ENCODE measurements at places on chromosomes 16 and 17. TPM values are rescaled to one million over a fixed set of nuclear protein-coding genes. Genes with fewer than 3 reads are reported as not detected.
A peak's percentile ranks its signal among the peaks of the same experiment; 100 is the strongest.

Gene UTS2R
- 7.6 TPM for total RNA-seq

DNA sequence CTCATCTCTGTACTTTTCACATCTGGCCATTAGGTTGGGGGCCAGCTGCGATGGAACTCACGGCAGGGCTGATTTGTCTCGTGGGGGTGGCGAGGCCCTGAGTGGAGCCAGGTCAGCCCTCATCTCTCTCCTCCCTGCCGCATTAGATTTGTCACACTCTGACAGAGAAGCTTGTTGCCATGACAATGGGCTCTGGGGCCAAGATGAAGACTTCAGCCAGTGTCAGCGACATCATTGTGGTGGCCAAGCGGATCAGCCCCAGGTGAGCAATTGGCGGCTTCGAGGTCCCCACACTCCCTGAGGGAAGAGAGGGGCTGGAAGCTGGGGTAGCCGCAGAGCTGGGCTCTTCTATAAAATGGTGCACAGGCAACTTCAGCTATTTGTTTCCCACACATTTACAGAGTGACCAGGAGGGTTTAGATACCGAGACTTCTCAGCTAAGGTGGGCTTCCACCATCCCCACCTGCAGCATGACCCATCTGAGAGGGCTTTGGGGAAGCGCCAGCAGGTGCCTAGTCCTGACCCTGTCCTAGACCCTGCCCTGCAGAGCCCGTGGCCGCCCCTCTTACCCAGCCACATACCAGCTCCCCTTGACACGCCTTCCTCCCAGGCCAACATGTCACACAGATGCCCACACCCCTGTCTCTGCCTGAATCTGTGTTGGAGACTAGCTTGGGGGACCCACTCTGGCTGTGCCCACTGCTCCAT is 8.4 kb downstream of the TMEM98 start:
- no peak for DNase-seq

DNA sequence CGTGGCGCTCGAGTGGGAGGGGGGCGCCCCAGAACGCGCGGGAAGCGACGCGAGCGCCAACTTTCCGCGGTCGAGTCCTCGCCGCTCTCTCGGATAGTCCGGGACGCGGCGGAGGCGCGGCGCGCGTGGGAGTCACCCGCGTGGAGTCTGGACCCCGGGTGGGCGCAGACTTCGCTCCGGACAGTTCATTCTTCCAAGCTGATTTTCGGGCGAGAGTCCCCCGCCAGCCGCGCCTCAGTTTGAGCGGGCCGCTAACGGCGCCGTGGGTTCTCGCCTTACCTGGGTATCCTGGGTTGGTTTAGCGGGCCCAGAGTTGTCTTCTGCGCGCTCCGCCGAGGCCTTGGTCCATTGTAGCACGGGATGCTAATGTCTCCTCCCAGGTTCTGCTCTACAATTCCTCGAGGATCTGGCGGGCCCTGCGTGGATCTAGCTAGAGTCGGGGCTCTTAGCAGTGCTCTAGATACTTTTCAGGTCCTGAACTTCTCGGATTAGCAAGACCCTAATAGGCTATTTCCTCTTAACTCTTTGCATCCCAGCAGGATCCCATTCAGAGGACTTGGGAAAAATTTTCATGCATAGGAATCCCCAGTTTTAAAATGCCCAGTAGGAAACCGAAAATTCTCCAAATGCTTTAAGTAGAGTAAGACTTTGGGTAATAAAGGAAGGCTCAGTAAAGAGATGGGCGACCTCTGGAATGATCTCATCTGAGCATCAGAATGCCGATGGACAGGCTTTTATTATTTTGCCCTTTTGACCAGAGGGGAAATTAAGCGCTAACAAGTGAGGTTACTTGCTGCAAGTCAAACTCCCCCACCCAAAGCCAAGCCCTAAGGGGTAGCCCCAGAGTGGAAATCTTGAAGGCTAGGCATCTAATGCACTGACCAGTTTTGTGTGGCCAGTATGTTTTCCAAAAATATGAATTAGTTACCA is 537 bp upstream of the GJC1 start:
- DNase-seq = peak; percentile 28

- peak; percentile 14 for DNase-seq
Observed at GRCh38 chr17:83064732-83065659, 14.4 kb upstream of the METRNL start.

Gene NOG
- 13.7 TPM for total RNA-seq

Gene G6PC1
- not detected for total RNA-seq

DNA sequence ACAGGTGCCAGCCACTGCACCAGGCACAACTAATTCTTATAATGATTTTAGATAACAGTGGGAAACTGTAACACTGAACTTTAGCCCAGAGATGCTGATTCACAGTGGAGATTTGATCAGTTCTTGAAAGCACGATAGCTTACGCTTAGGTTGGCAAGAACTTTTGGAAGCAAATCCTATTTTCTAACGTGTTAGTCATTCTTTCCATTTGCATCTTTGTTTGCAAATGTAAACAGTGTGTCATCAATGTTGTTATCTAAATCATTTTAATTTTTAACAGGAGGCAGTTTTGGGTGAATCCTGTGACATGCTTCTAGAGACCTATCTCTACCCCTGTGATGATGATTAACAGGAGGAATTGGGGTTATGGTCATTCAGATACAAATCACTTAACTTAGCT is 35.7 kb upstream of the GNA13 start:
- DNase-seq = no peak

- no peak for DNase-seq
Observed at GRCh38 chr17:76912421-76913164, 44.4 kb downstream of the MGAT5B start.

GRCh38 chr17:28402224-28402630 is 3.8 kb downstream of the SLC46A1 start:
- DNase-seq = no peak

DNA sequence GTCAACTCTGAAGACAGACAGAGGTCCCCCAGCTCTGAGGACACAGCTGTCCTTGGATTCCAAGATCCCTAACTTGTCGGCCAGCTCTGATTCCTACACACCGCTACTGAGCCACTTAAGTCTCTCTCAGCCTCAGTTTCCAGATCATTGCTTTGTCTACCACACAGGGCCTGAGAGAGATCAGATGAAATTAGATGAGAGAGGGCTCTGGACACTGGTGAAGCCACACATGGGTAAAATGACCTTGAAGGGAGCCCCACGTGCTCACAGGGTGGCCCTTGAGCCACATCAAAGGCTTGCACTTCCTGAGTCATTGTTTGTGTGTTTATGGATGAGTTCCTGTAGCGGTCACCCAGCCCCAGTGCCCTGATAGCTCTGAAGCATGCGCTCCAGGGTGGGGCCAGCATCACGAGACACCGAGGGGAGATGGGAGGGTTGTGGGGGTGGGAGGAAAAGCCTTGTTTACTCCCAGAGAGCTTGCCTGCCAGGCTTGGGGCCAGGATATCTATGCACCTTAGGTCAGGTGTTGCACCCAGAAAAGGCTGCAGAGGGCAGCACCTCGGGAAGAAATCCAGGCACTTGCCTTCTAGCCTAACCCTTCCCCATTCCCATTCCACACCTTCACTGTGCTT is 32.7 kb upstream of the SLC6A2 start:
- no peak for DNase-seq

DNA sequence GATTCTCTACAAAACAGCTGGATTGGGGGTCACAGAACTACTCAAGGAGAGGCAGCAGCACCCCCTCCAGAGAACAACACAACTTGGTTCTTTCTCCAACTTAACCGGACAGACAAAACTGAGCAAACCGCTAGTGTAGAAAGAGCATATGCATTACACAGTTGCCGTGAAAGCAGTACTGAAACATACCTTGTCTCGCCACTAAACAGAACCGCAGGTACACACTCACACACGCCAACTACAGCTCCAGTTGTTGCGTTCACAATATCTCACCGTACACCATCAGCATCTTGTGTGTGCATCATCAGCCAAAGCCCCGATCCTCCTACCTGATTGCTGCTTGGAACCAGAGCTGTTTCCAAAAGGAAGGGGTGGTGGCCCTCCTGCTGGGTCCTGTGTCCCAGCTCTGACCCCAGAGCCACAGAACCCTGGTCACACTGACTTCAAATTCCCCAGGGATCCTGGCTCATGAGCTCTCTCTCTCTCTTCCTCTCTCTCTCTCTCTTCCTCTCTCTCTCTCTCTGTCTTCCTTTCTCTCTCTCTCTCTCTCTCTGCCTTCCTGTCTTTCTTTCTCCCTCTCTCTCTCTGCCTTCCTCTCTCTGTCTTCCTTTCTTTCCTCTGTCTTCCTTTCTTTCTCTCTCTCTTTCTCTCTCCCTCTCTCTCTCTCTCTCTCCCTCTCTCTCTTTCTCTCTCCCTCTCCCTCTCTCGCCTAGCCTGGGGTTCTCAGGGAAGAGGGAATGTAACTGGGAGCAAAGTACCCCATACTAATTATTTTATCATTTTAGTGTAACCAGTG is 8.4 kb downstream of the PIMREG start:
- no peak for DNase-seq

Gene SLC38A8
- not detected for total RNA-seq

Gene PPM1E
- 0.31 TPM for total RNA-seq

DNA sequence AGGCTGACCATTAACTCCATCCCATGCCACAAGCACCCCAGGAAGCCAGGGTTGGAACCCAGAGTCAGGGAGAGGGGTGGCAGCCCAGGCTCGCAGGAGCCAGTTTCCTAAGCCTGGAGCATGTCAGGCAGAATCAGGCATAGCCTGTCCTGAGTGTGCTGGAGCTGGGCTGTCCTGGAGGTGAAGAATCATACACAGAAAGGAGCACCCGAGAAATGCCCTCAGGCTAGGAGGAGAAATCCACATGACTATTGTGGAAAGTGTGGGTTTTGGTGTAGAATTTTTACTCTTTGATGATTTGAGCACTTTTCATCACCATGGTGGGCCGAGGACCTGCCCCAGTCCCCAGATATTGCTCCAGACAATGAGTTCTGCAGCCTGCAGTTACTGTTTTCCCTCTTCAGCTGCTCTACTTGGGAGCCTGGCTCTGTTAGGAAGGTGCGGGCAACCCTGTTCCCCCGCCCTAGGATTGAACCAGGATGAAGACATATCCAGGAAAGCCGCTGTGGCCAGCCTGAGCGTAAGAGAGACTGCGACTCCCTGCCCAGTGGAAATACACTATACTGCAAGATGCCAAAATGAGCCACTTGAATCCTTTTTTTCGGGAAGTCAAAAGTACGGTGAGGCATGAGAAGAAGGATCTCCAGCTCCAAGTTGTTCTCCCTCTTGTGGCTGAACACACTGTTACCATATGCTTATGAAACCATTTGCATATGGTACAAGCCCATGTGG is 29.0 kb upstream of the HEATR6 start:
- DNase-seq = no peak

Gene P2RX5
- total RNA-seq = 0.66 TPM

Gene ADAP2
- 2.3 TPM for total RNA-seq

Gene CDRT15L2
- total RNA-seq = not detected

- no peak for DNase-seq
Observed at GRCh38 chr17:66392783-66393437, 90.5 kb downstream of the PRKCA start.

Gene SDR42E2
- 0.09 TPM for total RNA-seq

- no peak for DNase-seq
Observed at GRCh38 chr17:78885956-78886355, 17.0 kb downstream of the CEP295NL start.

Gene RETREG3
- 79.1 TPM for total RNA-seq

Gene SNX20
- not detected for total RNA-seq

Gene HSDL1
- total RNA-seq = 47.6 TPM

Gene MMP25
- 0.09 TPM for total RNA-seq

GRCh38 chr17:61353615-61354014 is 46.0 kb upstream of the TBX2 start:
- no peak for DNase-seq

Gene FBXO31
- 37.3 TPM for total RNA-seq

Gene GAST
- total RNA-seq = not detected

All from mesothelial cell of epicardium (in vitro differentiated cells).